ENCODE measurements at places on chromosomes 7 and 10.
A peak's percentile ranks its signal among the peaks of the same experiment; 100 is the strongest.

- H3K4me3 ChIP-seq: no peak overlapping the region
- H3K27me3 ChIP-seq: no peaks in the 10 kb centered on the region
- H3K27ac ChIP-seq: no peak overlapping the region
- no peak for DNase-seq
Measured at GRCh38 chr10:10855151-10855581, 162.5 kb upstream of the CELF2 start.

GRCh38 chr10:47152861-47153349, 147.1 kb upstream of the GDF10 start:
- no peaks in the 10 kb centered on the region for H3K36me3 ChIP-seq
- H3K4me1 ChIP-seq: peaks cover 7% of the 10 kb centered on the region
- no peaks in the 10 kb centered on the region for H3K27me3 ChIP-seq
- DNase-seq: no peak
- H3K4me3 ChIP-seq: no peak overlapping the region

- H3K4me3 ChIP-seq: no peak overlapping the region
- no peak for DNase-seq
- no peaks in the 10 kb centered on the region for H3K27me3 ChIP-seq
Measured at GRCh38 chr7:111657018-111657417, 94.7 kb upstream of the IMMP2L start.

DNA sequence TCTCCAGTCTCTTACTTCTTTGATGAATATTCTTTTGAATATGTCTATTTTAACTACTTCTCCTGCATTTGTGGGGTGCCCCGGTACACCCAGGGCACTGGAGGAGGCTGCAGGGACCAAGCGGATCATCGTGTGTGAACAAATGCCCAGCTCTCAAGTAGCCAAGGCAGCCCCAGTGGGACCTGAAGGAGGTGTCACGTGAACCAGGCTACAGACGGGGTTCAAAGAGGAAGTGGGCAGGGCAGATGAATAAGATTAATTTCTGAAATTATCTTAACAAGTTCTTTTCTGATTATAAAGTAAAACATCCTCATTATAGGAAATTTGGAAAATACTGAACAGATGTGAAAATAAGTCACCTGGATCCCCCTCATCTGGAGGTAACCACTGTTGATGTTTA, 78.4 kb upstream of the DUSP5 start:
- no peak overlapping the region for H3K27ac ChIP-seq
- no peak for DNase-seq
- no peak overlapping the region for H3K4me3 ChIP-seq
- no peaks in the 10 kb centered on the region for H3K36me3 ChIP-seq

DNA sequence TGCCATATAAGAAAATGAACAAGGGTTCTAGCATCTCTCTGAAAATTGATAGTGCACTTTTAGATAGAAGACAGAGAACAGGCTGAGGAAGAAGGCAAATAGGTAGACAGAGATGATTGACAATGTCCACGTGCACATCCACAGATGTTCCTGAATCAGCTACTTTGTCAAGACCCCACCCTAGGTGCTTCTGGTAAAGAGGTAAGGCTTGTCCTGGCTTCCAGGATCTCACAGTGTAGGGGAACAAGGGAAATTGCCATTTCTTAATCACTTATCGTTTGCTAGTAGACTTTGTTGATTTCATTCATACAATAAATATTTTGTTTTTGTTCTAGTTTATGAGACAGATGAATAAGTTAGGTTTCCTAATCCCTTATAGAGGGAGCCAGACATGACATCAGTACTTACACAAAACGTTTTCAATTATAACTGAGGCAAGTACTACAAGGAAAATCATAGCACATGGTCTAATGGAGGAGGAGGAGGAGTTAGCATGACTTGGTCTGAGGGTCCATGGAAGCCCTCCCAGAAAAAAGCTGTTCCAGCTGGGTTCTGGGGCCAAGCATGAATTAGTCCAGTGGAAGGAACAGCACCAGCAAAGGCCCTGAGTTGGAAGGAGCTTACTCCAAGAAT, 115.9 kb upstream of the ARID5B start:
- no peak overlapping the region for H3K4me3 ChIP-seq
- H3K27ac ChIP-seq: no peak overlapping the region
- DNase-seq: no peak
- H3K27me3 ChIP-seq: no peaks in the 10 kb centered on the region
- H3K4me1 ChIP-seq: peaks cover 18% of the 10 kb centered on the region
- no peaks in the 10 kb centered on the region for H3K36me3 ChIP-seq

DNA sequence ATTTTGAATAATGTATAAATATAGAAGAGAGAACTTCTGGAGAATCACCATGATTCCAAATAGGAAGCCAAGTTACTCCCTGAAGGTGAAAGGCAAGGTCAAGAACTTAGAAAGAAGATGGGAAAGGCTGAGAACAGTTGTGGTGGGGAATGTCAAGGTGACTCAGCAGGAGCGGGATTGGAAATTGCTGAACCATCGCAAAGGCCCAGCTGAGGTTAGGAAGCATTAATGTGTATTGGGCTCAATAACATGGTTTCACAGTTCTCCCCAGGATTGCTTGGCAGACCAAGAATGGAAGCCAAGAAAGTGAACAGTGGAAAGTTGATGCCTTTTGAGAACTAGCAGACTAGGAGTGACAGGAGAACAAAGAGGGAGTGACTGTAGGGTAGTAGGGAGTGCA, 133.3 kb downstream of the VTI1A start:
- H3K27me3 ChIP-seq: no peaks in the 10 kb centered on the region
- no peak for DNase-seq
- H3K36me3 ChIP-seq: no peaks in the 10 kb centered on the region
- H3K4me3 ChIP-seq: no peak overlapping the region

DNA sequence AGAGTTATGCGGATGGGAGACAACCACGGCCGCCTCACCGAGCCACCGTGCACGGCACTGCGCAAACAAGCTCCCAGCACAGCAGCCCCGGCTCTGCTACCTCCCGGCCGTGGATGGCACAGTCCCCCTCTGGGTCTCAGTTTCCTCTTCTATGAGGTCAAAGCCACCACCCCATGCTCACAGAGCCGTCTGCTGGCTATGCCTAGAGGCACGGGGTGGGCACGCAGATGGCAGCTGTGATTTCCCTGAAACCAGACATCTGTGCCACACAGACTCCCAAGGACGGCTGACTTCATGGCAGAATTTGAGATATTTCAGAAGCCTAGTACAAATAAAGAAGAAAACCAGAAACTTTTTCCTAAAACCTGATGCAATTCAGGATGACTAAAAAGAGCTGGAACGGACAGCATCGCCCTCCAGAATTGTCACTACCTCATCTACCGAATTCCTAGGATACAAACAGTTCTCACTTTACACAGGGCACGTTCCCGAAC, 73.2 kb downstream of the AMZ1 start:
- no peak overlapping the region for H3K4me3 ChIP-seq
- H3K27ac ChIP-seq: peak overlapping the region; percentile 50
- peaks cover 73% of the 10 kb centered on the region for H3K4me1 ChIP-seq
- H3K27me3 ChIP-seq: no peaks in the 10 kb centered on the region
- H3K36me3 ChIP-seq: no peaks in the 10 kb centered on the region
- DNase-seq: no peak

- no peak overlapping the region for H3K27ac ChIP-seq
- H3K36me3 ChIP-seq: no peaks in the 10 kb centered on the region
- no peaks in the 10 kb centered on the region for H3K27me3 ChIP-seq
- H3K4me1 ChIP-seq: peaks cover 14% of the 10 kb centered on the region
- DNase-seq: no peak
- no peak overlapping the region for H3K4me3 ChIP-seq
Measured at GRCh38 chr7:27030393-27031050, 65.3 kb downstream of the HOXA1 start.

GRCh38 chr10:52583336-52583735, 189.2 kb downstream of the MBL2 start:
- DNase-seq: no peak
- no peaks in the 10 kb centered on the region for H3K4me1 ChIP-seq
- no peaks in the 10 kb centered on the region for H3K36me3 ChIP-seq
- H3K27me3 ChIP-seq: no peaks in the 10 kb centered on the region

DNA sequence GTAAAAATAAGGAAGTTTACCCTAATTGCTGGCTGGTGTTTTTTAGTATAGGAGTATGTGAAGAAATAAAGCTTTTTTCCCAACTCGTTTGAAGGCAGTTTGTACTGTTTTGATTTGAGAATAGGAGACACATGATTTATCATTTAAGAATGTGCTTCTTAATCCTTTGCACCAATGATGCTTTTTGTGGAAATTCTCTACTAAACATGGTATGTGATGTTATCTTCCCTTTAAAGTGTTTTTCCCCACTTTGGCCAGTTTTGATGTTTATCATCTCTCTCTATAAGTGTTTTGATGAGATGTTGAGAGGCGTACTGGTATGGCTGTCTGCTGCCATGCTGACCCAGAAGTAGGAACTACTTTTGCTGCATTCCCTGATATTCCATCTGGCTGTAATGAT, 85.1 kb downstream of the SUGCT start:
- H3K27ac ChIP-seq: no peak overlapping the region
- H3K36me3 ChIP-seq: no peaks in the 10 kb centered on the region
- no peak for DNase-seq
- H3K4me1 ChIP-seq: no peaks in the 10 kb centered on the region
- H3K27me3 ChIP-seq: no peaks in the 10 kb centered on the region

GRCh38 chr10:16787361-16787791, 29.8 kb downstream of the RSU1 start:
- H3K4me3 ChIP-seq: no peak overlapping the region
- H3K36me3 ChIP-seq: no peaks in the 10 kb centered on the region
- no peak overlapping the region for H3K27ac ChIP-seq
- H3K27me3 ChIP-seq: no peaks in the 10 kb centered on the region
